ENCODE measurements at places on chromosomes 3 and 15. TPM values are rescaled to one million over a fixed set of nuclear protein-coding genes. Genes with fewer than 3 reads are reported as not detected.

DNA sequence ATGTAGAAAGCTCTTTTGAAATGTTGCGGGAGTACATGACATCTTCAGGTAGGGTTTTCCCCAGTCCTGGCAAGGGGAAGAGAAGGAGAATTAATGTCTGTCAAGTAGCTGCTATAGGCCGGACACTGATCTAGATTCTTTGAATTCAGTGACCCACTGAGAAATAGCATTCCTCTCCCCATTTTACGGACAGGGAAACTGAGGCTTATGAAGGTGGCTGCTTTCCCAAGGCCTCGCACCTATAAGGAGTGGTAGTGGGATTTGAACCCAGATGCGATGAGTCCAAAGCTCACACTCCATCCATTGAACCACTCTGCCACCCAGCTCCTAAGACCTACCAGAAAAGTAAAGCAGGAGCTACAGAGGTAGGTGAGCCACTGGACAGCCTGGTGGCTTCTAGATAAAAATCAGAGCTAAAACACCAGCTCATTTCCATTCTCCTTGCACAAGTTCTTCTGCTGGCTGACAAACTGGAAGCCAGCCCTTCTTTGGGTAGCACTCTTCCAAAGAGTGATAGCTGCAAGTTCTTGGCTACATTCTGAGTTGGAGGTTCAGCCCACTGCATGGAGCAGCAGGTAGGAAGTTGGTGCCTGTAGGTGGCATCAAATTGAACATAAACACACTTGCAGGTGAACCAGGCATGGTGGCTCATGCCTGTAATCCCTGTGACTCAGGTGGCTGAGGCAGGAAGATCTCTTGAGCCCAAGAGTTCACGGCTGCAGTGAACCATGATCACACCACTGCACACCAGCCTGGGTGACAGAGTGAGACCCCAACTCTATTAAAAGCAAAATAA, 22.0 kb downstream of the ZNF710 start:
- no peak for DNase-seq

- no peak for DNase-seq
These were observed 11.2 kb downstream of the ANXA2 start for GRCh38 chr15:60386615-60387014.

- DNase-seq, result no peak
These were observed 45.1 kb downstream of the DAPK2 start for GRCh38 chr15:64001148-64001547.

SNTN gene
- 0.59 TPM for total RNA-seq

TUSC7 gene
- total RNA-seq, result not detected

All from spinal cord (tissue), 10 donors.